ENCODE measurements at places on chromosomes 12 and 14.

DNA sequence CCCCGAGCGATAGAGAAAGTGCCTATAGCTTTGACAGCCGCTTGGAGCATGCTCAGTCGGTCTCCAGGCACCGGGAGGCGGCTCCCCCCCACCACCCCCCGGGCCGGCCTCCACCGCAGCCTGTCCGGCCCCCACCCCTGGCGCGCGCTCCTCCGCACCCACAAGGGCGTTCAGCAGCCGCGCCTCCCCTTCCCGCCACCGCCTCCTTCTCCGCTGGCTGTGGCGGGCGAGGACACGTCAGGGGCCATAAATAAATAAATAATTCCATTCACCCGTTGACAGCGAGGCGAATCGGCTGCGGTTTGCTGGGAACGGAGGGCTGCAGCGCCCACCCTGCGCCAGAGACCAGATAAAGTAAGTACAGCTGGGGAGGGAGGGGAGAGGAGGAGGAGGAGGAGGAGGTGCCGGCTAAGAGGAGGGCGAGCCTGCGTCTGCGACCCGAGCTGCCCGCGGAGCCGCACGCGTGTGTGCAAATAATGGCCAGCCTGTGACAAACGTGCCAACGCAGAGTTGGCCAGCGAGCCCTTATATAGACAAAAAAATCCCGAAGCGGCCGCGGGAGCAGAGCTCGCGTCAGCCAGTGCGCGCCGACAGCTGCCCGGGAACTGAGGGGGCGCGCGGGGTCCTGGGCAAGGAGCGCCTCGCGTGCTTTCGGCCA, at the start of gene SLC16A7:
SLC16A7 (plus strand) TSS at position 147 of the 658 bp plus-strand sequence. CDS start 108,773 bp downstream, outside the sequence.
- DNase-seq = peak; percentile 93

DNA sequence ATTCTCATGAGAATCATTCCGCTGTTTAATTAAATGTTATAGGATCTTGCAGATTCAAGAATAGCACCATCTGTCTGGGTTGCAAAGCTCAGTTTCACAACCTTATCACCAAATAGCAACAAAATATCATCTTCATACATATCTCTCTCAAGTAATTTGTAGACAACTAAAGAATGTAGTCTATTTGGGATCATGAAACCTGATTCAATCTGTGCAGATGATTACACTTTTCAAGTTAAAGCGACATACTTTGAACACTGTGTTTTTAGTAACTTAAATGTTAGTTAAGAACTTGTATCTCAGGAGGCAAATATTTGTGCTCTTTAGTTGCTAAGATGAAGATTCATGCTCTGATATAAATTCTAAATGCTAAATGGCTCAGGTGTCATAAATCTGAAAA, 14.8 kb downstream of the MED13L start:
- DNase-seq = no peak

DNA sequence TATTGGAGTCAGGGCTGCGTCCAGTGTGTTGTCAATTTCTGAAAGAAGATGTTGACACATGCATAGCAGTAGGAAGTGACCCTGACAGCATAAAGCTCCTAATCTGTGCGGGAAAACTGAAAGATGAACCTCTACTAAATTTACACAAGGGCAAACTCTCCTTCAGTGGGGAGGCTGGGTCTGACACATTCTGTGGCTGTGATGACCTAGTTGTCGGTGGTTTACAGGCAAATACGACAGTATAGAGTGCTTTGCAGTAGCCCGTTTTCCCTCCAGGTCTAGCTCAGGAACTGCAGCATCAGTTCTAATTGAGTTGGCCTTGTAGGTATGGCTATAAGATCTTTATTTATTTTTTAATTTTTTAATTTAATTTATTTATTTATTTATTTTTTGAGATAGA, 14.8 kb upstream of the GABARAPL1 start:
- DNase-seq = no peak

DNA sequence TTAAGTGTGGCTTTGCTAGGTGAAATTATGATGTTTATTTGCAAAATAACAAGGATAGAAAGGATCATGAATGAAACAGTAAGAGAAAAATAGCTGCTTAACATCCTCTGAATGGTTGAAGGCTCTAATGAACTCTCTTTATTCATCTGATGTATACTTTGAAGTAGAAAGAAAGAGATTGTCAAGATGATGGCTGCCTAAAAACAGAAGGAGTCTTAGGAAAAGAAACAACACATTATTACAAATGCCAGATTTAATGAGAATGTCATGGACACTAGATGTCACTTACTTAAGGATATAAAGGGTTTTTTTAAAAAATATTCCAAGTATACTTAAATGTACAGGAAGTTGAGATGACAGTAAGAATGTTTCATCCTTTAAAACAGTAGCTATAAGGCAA, 21.6 kb downstream of the DCN start:
- DNase-seq = no peak

DNA sequence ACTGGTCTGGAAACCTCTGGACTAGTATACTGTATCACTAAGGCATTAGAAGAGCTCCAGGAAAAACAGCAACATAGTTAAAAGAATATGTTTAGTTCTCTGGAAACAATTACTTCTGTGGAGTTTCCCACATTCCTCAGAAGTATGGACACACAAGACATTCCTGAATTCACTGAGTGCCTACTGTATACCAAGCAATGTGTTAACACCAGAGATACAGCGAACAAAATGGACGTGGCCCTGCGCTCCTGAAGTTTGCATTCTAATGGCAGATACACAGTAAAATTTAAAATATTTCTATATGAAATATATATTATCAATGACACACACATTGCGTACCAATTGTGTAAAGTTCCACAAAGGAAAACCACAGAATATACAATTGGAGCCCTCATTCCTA, 1.1 kb downstream of the ANGEL1 start:
- no peak for DNase-seq

DNA sequence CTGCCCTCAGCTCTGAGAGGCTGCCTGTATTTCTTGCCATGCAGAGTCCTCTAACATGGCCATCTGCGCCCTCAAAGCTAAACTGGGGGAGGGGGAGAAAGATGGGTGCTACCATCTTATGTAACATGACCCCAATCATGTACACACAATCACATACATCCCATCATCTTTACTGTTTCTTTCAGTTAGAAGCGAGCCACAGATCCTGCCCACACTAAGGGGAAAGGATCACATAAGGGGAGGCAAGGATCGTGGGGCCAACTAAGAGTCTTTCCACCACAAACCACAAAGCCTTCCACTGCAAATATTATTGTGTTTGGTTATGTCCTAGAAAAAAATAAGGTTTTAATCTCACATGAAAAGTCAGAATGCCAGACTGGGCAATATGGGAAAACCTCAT, 11.8 kb upstream of the AMN1 start:
- no peak for DNase-seq

GRCh38 chr12:117236456-117237001, 46.3 kb upstream of the FBXO21 start:
- peak; percentile 85 for DNase-seq

DNA sequence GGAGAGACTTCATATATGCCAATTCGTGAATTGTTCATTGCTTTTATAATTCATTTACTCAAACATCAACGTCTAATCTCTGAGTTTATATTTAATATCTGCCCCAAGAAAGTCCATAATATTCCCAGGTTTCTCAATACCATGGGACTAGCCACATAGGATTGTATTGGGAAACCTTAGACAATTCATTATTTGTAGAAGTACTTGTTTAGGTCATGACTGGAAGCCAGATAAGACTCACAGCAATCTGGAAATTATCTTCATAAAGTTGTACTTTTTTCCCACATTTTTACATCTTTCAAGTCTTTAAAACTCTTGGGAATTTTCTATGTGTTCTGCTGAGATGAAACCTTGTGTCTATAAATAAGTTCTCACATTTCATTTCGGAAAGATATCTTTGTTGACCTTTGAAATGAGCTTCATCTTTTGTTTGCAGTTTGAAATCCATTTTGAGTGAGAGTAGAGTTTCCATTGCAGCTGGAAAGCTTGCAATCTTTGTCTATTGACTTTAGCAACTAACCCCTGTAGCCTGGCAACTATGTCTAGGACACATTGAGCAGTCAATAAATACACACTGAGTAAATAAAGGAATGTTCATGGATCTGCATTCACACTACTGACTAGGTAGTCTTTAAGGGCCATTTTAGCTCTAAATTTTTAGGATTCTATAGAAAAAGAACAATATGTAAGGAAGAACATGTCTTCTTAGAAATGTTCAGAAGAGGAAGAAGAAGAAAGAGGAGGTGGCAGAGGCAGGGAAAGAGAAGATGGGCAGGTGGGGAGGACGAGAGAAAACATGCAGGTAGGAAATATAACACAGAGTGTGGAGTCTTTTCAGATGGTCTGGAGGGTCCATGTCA, 154.4 kb downstream of the LRIG3 start:
- DNase-seq = peak; percentile 70

DNA sequence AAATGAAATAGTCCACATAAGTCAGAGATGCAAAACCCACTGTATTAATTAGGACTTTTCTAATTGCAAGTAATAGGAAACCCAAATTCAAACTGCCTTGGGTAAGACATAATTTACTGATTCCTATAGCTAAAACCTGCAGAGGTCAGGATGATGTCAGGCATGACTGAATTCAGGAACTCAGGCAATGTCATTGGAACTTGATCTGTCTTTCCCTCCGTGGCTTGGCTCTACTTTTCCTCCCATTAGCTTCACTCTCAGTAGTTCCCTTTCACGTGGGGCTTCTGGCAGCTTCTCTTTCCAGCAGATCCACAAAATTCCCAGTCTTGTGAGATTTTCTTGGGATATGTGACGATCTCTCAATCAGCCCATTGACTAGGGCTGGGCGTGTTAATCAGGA, 2.4 kb upstream of the JDP2 start:
- DNase-seq = no peak

GRCh38 chr14:39665075-39665475, 232.8 kb upstream of the FBXO33 start:
- DNase-seq = no peak

DNA sequence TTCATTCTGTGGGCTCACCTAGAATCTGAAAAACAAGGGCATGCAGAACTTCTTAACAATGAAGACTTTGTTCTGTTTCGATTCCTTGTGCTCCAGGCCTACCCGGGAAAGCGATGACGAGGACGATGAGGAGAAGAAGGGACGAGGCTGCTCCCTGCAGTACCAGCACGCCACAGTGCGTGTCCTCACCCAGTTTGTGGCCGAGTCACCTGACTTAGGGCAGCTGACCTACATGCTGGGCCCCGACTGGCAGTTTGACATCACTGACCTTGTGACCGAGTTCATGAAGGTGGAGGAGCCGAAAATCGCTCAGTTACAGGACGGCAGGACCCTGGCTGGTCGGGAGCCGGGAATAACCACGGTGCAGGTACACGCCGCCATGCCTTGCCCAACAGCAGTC, 585.4 kb downstream of the AACS start:
- no peak for DNase-seq

GRCh38 chr12:131135311-131135785, 181.6 kb downstream of the ADGRD1 start:
- no peak for DNase-seq

DNA sequence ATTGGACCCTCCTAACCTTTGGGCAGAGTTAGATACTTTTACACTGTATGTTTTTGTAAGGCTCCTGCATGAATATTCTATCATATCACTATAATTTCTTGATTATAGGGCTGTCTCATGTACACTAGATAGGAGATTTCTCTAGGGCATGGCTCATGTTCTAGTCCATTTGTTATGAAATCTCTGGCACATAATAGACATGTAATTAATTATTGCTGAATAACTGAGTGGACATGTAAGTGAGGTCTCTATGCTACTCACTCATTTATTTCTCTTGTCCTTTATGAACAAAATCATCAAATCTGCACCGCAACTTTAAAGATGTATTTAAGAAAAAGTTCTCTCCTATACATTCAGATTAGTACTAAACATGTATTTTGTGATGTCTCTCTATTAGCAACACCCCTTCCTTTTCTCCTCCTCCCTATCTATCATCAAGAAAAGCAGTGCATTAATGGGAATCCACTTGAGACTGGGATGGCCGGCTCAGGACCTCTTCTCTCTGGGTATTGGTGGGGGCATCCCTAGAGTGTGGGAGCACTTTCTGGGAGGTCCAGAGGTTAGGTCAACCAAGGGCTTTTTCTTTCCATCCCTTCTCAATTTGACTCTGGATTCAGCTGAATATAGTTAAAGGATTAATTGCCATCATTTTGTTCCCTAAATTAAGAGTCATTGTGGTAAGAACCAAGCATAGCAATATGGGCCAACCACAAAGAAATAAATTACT, 168.0 kb upstream of the HMGA2 start:
- no peak for DNase-seq

GRCh38 chr12:94834036-94834625, 169.4 kb downstream of the NDUFA12 start:
- no peak for DNase-seq

DNA sequence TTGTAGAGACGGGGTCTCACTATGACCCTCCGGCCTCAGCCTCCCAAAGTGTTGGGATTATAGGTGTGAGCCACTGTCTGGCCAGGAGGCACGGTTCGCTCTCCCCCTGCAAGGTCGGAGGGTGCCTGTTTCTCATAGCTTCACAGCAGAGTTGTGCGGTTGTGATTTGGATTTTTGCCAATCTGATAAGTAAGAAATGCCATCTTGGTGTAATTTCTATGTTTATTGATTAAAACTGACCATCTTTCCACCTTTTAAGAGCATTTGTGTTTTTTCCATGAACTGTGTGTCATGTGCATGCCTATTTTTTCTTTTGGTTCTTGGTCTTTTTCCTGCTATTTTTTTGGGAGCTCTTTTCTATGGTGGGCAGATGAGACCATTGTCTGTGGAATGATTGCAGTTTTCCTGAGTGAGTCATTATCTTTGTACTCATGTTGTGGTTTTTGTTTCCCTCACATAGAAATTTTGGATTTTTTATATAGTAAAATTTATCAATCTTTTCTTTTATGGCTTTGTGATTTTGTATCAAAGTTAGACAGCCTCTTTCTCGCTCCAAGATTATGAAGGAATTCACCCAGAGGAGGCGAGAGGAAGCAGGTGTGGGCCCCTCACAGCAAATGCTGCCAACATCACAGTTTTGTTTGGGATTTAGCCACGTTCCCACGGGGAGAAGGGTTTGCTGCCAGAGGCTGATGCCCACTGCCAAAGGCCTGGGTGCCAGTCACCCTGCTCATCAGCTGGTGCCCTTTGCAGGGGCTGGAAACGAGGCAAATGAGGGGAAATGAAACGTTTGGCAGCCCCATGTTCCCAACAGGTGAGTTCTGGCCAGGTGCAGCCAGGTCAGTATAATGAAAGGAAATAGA, 47.2 kb downstream of the RFX4 start:
- no peak for DNase-seq

DNA sequence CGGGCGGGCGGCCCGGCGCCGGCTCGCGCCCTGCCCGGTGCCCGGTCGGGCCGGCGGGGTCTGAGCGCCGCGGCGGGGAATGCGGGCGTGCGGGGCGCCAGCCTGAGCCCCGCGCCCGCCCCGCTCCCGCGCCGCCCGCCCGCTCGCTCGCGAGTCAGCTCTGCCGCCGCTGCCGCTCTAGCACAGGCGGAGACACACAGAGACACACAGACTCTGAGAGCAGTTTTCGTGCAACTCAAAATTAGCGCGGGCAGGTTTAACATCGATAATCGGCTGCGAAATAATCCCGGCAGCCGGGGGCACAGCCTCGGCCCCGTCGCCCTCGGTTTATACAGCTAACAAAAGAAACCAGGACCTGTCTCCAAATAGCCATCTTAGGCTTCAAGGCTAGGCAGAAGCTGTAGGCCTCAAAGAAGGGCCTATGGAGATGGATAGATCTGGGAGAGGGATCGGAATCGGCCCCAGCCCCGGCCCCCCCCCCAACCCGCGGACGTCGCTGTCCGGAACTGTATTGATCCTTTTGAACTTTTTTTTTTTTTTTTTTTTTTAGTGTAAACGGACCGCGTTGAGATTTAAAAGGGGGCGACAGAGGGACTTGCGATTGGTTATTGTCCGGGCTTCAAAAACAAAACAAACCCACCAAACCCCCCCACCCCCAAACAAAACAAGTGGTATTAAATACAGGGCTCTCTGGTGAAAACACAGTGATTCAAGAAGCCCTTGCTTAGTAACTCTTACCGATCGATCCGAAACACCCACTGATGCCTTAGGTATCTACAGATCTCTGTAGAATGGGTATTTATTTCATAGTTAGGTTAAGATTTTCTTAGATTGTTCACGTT, 1.1 kb downstream of the ARID2 start:
- peak; percentile 83 for DNase-seq
